ENCODE measurements at places on chromosomes 11 and 22.

- no peak for DNase-seq
Observed at GRCh38 chr22:41343300-41343699, 38.4 kb upstream of the TEF start.

DNA sequence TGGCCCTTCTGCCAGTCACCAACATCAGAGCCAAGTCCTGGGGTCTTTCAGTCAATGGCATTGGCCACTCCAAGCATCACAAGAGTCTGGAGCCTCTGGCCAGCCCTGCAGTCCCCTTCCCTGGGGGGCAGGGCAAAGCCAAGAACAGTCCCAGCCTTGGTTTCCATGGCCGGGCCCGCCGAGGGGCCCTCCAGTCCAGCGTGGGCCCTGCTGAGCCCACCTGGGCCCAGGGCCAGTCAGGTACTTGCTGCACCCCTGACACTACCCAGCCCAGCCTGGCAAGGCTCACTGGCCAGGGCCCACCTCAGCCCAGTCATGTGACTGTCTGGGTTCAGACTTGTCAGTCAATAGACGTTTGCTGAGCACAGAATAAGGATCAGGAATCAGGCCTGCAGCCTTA is 10.8 kb downstream of the TMEM258 start:
- DNase-seq: no peak

DNA sequence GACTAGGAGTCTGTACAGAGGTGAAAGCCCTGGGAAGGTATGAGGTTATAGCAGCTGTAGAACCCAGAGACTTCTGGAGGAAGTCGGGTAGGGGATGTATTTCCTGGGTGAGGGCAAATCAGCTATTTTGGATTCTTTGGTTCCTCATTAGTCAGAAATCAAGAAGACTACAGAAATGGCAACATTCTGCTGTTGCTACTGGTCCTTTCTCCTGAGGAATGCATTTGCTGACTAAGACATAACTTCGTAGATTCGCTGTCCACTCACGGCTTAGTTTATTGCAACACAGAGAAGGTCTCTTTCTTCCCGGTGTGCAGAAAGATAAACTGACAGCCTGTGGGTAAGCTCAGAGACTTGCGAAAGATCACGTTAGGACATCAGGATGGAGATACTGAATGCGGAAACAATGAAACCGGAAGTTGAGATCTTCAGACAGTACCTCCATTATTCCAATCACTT is 25.3 kb upstream of the SESN3 start:
- DNase-seq: no peak

GRCh38 chr22:30695351-30695851 is 727 bp downstream of the OSBP2 start:
- DNase-seq: no peak

GRCh38 chr11:44306918-44307244 is 3.1 kb downstream of the ALX4 start:
- no peak for DNase-seq

GRCh38 chr11:68828155-68828931 is 13.4 kb downstream of the CPT1A start:
- DNase-seq: no peak

- no peak for DNase-seq
Observed at GRCh38 chr11:8060146-8060719, 20.8 kb upstream of the TUB start.

DNA sequence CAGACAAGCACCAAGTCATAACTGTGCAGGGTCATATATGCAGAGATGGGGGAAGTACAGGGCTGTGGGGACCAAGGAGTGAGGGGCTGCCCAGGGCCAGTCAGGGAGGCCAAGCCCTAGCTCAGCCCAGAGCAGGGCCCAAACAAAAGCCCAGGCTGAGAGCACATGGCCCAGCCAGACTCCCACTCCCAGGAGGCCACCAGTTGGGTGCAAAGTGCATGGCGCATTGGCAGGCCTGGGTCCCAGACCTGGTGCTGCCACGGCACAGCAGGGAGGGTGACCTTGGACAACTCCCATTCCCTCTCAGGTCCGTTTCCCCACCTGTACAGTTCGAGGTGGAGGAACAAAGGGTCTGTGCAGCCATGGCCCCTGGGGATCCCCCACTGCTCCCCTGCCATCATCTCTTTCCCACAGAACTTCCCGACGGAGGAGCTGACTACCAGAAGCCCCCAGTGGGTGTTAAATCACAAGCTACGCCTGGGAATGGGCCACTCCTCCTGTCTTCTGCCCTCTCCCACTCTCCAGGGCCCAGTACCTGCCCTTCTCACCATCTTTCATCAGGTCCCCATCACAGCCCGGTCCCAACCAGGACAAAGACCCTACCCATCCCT is 608 bp downstream of the NIPSNAP1 start:
- no peak for DNase-seq

GRCh38 chr22:43304831-43305590 is 38.2 kb downstream of the SCUBE1 start:
- no peak for DNase-seq

- no peak for DNase-seq
Observed at GRCh38 chr22:37979782-37980181, 4.6 kb downstream of the SOX10 start.
